T-helper 17 cell (primary cell): ENCODE measurements at places on chromosomes 13 and 19.

- no peak overlapping the region for H3K27ac ChIP-seq
- H3K4me3 ChIP-seq = no peak overlapping the region
- peaks cover 35% of the 10 kb centered on the region for H3K4me1 ChIP-seq
- no peaks in the 10 kb centered on the region for H3K27me3 ChIP-seq
- DNase-seq = no peak
Observed at GRCh38 chr19:16208847-16209665, 11.3 kb downstream of the AP1M1 start.

DNA sequence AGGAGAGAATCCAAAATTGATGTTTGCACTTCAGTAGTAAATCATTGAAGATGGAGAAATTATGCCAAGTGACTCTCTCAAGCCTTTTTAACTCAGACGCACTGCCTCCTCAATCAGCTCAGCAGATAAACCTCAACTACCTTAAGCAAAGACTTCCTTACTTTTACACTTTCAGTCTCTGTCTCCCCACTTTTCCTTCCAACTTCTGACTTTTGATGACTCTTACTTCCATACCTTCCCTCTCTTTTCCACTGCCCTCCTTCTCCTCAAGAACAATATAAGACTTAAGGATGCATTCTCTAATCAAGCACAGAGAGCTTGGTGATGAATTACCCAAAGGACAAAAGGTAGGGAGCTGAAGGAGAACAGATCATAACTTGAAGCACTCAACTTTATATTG, 4.8 kb upstream of the DACH1 start:
- no peak overlapping the region for H3K4me3 ChIP-seq
- H3K27me3 ChIP-seq = peaks cover 28% of the 10 kb centered on the region
- peaks cover 2% of the 10 kb centered on the region for H3K36me3 ChIP-seq
- no peak overlapping the region for H3K27ac ChIP-seq

DNA sequence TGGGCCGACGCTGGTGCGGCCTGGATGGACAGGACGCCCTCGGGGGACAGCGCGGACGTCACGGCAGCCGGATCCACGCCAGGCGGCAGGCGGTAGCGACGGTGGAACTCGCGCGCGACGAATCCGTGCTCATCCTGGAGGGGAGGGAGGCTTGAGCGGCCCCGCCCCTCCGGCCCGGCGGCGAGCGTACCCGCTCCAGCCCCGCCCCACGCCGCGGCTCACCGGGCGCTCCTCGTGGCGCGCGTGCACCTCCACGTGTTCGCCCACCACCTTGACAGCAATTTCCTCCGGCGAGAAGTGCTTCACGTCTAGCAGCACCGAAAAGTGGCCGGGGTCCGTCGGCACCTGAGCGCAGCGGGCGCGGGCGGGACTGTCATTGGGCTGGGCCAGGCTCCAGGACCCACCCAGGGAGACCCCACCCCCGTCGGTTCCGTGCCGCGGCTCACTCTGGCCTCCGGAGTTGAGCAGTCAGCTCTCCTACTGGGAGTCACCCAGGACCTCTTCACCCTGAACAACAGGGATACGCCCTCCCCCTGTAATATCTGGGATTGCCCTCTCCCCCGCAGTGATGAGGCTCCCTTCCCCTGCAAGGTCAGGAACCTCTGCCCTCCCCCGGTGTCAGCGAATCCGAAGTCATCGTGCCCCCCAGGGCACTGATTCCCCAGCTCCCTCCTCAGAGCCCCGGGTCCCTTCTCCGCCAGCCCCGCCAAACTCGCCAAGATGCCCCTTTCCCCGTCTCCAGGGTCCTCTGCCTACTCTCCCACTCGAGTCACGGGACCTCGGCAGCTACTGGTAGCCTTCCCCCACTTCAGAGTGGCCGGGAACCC, 1.1 kb downstream of the HSPB6 start:
- H3K27me3 ChIP-seq = no peaks in the 10 kb centered on the region
- H3K4me1 ChIP-seq = peaks cover 24% of the 10 kb centered on the region
- H3K4me3 ChIP-seq = peak overlapping the region; percentile 65
- H3K27ac ChIP-seq = no peak overlapping the region
- H3K36me3 ChIP-seq = peaks cover 3% of the 10 kb centered on the region

GRCh38 chr13:98535501-98536354, 41.2 kb downstream of the STK24 start:
- no peak for DNase-seq
- peak overlapping the region; percentile 98 for H3K27ac ChIP-seq
- H3K4me3 ChIP-seq = peak overlapping the region; percentile 74
- H3K4me1 ChIP-seq = peaks cover 79% of the 10 kb centered on the region

- H3K36me3 ChIP-seq = peaks cover 4% of the 10 kb centered on the region
- DNase-seq = no peak
Observed at GRCh38 chr19:23261496-23262020, 11.4 kb upstream of the ZNF724 start.

DNA sequence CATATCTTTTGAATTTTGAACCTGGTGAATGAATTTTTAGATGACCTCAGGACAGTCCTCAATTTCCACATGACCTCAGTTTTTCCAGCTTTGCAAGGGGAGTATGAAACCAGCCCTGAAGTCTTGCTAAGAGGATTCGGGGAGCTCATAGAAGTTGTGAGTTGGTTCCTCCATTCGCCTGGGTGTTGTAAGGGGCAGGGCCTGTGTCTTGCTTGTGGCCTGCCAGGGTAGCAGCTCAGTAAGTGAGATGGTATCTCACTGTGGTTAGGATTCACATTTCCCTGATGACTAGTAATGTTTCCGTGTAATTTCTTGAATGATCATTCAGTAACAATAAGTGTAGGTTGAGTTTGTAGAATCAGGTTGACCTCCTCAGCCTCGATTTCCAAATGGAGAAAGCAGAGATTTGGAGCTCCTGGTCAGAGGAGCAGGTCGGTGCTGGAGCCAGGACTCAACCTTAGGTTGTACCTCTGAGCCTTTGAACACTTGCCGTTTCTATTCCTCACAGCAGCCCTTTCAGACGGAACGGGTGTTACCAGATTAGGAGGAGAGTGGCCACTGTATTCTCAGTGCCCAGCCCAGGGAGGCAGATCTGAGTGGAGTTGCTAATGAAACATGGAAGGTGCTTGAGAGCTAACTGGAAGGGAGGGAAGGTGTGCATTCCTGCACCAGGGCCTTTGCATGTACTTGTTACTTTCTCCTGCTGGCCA, 14.6 kb downstream of the NACC1 start:
- H3K27me3 ChIP-seq = no peaks in the 10 kb centered on the region
- H3K36me3 ChIP-seq = no peaks in the 10 kb centered on the region
- peaks cover 29% of the 10 kb centered on the region for H3K4me1 ChIP-seq
- DNase-seq = no peak
- H3K4me3 ChIP-seq = peak overlapping the region; percentile 83

- H3K27me3 ChIP-seq = no peaks in the 10 kb centered on the region
- H3K27ac ChIP-seq = no peak overlapping the region
- H3K4me3 ChIP-seq = no peak overlapping the region
- H3K36me3 ChIP-seq = peaks cover 7% of the 10 kb centered on the region
- peaks cover 3% of the 10 kb centered on the region for H3K4me1 ChIP-seq
- DNase-seq = no peak
Observed at GRCh38 chr19:24071078-24071477, 15.9 kb upstream of the ZNF254 start.

- no peaks in the 10 kb centered on the region for H3K27me3 ChIP-seq
- peak overlapping the region; percentile 88 for H3K4me3 ChIP-seq
- peak overlapping the region; percentile 99 for H3K27ac ChIP-seq
Observed at GRCh38 chr19:10104665-10105508, 1.3 kb upstream of the PPAN start.

GRCh38 chr13:35810321-35810720, 320.9 kb downstream of the DCLK1 start:
- peaks cover 2% of the 10 kb centered on the region for H3K27me3 ChIP-seq
- no peak overlapping the region for H3K27ac ChIP-seq
- no peaks in the 10 kb centered on the region for H3K36me3 ChIP-seq
- H3K4me3 ChIP-seq = no peak overlapping the region

GRCh38 chr19:5850743-5851293, 431 bp downstream of the FUT3 start:
- H3K4me3 ChIP-seq = no peak overlapping the region
- peaks cover 5% of the 10 kb centered on the region for H3K4me1 ChIP-seq
- H3K36me3 ChIP-seq = peaks cover 3% of the 10 kb centered on the region

- no peaks in the 10 kb centered on the region for H3K27me3 ChIP-seq
- H3K4me1 ChIP-seq = peaks cover 5% of the 10 kb centered on the region
- peaks cover 26% of the 10 kb centered on the region for H3K36me3 ChIP-seq
- DNase-seq = no peak
- no peak overlapping the region for H3K27ac ChIP-seq
Observed at GRCh38 chr19:24048261-24048660, 38.7 kb upstream of the ZNF254 start.

- peak overlapping the region; percentile 86 for H3K4me3 ChIP-seq
- no peaks in the 10 kb centered on the region for H3K27me3 ChIP-seq
- H3K36me3 ChIP-seq = no peaks in the 10 kb centered on the region
- no peak for DNase-seq
Observed at GRCh38 chr19:32406161-32407003, 812 bp downstream of the DPY19L3 start.

DNA sequence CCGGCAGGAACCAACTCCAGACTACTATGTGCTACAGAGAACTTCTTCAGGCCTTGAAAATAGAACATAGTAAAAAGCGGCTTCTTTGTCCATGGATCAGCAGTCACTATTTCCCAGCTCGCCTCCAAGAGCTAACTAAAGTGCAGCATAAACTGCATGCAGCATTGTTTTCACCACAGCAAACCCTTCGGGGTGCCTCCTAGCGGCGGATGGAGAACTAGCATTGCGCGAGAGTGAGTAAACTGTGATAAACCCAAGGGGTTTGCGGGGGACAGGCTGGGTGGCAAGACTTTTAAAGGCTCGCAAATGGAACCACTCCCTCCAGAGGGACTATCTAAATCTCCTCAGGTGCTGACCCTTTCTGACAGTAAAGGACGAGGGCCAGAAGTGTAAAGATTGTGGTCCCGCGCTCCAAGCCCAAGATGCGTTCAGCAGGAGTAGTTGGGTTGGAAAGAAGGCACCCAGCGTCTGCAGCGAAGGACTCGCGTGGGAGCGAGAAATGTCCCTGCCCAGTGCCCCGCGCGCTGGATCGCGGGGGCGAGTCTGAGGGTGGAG, 21.5 kb upstream of the SGCG start:
- peaks cover 8% of the 10 kb centered on the region for H3K4me1 ChIP-seq
- H3K27me3 ChIP-seq = peaks cover 37% of the 10 kb centered on the region
- H3K4me3 ChIP-seq = no peak overlapping the region
- no peak for DNase-seq
- peaks cover 3% of the 10 kb centered on the region for H3K36me3 ChIP-seq
- H3K27ac ChIP-seq = no peak overlapping the region

- no peak for DNase-seq
- peaks cover 3% of the 10 kb centered on the region for H3K36me3 ChIP-seq
- peaks cover 9% of the 10 kb centered on the region for H3K27me3 ChIP-seq
- no peak overlapping the region for H3K4me3 ChIP-seq
- no peaks in the 10 kb centered on the region for H3K4me1 ChIP-seq
Observed at GRCh38 chr13:112477070-112477619, 101.0 kb downstream of the SPACA7 start.

- H3K4me3 ChIP-seq = no peak overlapping the region
- H3K36me3 ChIP-seq = no peaks in the 10 kb centered on the region
- H3K27ac ChIP-seq = no peak overlapping the region
- DNase-seq = no peak
- H3K27me3 ChIP-seq = no peaks in the 10 kb centered on the region
Observed at GRCh38 chr13:57813651-57814050, 182.1 kb downstream of the PCDH17 start.

GRCh38 chr13:59982631-59983382, 180.9 kb downstream of the DIAPH3 start:
- H3K27ac ChIP-seq = no peak overlapping the region
- no peak overlapping the region for H3K4me3 ChIP-seq
- no peaks in the 10 kb centered on the region for H3K27me3 ChIP-seq

- no peak for DNase-seq
- H3K4me3 ChIP-seq = peak overlapping the region; percentile 99
- peaks cover 3% of the 10 kb centered on the region for H3K36me3 ChIP-seq
- peaks cover 27% of the 10 kb centered on the region for H3K4me1 ChIP-seq
- peak overlapping the region; percentile 90 for H3K27ac ChIP-seq
Observed at GRCh38 chr13:26255691-26256277, 1.9 kb downstream of the CDK8 start.

DNA sequence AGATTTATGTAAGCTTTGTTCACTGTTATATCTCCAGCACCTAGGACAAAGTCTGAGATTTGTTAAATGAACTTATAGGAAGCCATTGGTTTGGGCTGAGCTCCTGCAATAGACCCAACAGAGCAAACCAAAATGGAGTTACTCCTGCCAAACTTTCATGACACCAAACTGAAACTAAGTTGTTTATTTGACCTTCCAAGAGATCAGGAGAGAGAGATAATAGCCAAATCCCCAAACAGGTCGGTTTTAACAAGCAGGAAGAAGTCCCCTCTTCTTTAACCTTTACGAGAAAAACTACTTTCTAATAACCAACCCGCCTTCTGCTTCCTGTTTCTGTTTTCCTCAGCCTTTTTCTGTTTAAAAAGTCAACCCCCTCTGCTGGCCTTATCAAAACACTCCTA, 54.9 kb upstream of the ATP12A start:
- no peak for DNase-seq
- no peak overlapping the region for H3K4me3 ChIP-seq
- no peaks in the 10 kb centered on the region for H3K27me3 ChIP-seq
- H3K4me1 ChIP-seq = peaks cover 12% of the 10 kb centered on the region
- peak overlapping the region; percentile 84 for H3K27ac ChIP-seq
- no peaks in the 10 kb centered on the region for H3K36me3 ChIP-seq

- no peak overlapping the region for H3K4me3 ChIP-seq
- no peaks in the 10 kb centered on the region for H3K27me3 ChIP-seq
- H3K27ac ChIP-seq = no peak overlapping the region
- no peak for DNase-seq
Observed at GRCh38 chr13:80884056-80884785, 543.3 kb upstream of the SPRY2 start.

DNA sequence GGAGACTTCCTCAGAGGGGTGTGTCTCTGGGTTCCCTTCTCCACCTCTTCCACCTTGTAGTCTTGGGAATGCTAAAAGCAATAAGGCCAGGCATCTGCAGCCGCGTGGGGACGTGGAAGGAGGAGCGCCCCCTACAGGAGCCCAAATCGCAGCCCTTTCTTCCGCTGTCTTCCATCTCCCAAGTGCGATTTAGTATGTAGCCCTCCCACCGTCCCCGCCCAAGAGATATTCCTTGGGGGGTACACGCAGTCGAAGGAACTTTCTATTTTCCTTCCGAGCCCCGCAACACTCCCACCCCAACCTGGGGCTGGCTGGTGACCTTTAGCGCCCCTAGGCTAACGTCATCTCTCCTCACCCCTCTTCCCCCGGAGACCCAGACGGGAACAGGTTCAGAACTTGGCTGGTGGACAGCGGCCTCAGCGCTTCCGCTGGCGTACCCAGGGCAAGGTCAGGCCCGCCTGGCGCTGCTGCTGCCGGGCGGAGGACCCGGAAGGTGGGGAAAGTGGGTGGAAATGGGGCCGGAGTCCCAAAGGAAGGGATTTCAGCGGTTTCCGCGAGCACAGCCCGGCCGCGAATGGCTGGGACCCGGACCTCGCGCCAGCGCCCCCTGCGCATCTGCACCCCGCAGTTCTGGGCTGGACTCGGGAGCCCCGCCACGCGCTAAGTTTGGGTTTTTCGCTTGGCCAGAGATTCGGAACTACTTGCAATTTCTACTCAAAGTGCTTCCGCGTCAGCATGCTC, 2.1 kb upstream of the PCDH8 start:
- H3K27me3 ChIP-seq = peaks cover 65% of the 10 kb centered on the region
- H3K36me3 ChIP-seq = peaks cover 2% of the 10 kb centered on the region
- H3K27ac ChIP-seq = no peak overlapping the region
- DNase-seq = no peak
